ENCODE measurements at places on chromosomes 12 and 14. TPM values are rescaled to one million over a fixed set of nuclear protein-coding genes. Genes with fewer than 3 reads are reported as not detected.

Gene TGM1
- 1.5 TPM for total RNA-seq

Gene CLEC2A
- total RNA-seq = not detected

Gene TEX22
- total RNA-seq = 0.44 TPM

Gene CLEC4C
- not detected for total RNA-seq

Gene RPS6KL1
- 1.0 TPM for total RNA-seq

All from smooth muscle cell of trachea (primary cell).